Stimulated activated naive CD4-positive, alpha-beta T cell treated with Interleukin-2 at 50 U/mL for 16 hours (primary cell): ENCODE measurements at places on chromosomes 7 and 10.

- no peak for DNase-seq
Observed at GRCh38 chr10:118342638-118343020, 505 bp upstream of the FAM204A start.

DNA sequence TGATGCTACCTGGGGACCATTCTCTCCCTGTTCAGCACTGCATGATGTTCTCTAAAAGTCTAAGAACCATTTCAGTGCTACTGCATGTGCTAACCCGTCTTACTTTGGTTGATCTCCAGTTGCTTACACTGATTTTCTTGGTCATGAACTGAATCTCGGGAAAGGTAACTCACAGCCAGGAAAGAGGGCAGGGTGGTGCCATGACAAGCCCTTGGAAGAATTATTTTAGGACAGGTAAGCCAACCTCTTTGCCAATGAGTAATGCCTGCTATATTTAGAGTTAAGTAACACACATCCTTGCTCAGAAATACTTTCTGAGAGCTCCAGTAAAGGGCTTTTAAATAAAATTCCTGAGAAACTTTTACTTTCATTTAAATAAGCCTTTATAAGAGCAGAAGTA, 126.7 kb downstream of the ARL4A start:
- DNase-seq, result no peak

- DNase-seq, result no peak
Observed at GRCh38 chr7:142334236-142334635, 76.4 kb upstream of the PRSS58 start.

GRCh38 chr7:111985798-111986197, 220.4 kb downstream of the DOCK4 start:
- DNase-seq, result no peak

DNA sequence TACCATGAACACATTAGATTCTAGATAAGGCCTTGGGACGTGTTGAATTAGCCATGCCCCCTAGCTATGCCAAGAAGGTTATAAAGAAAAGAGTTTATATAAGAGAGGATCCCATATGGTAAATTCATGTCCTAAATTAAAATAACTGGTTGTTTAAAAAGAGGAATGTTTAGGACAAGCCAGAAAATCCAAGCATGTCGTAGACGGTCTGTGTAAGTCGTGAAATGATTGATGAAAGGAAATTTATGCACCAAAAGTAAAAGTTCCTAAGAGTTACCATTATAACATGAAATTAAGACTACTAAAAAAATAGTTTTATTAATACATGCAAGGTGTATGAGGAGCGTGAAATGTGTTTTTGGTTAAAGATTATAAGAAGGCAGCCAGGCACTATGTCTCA, 624.9 kb downstream of the ARL4A start:
- no peak for DNase-seq

DNA sequence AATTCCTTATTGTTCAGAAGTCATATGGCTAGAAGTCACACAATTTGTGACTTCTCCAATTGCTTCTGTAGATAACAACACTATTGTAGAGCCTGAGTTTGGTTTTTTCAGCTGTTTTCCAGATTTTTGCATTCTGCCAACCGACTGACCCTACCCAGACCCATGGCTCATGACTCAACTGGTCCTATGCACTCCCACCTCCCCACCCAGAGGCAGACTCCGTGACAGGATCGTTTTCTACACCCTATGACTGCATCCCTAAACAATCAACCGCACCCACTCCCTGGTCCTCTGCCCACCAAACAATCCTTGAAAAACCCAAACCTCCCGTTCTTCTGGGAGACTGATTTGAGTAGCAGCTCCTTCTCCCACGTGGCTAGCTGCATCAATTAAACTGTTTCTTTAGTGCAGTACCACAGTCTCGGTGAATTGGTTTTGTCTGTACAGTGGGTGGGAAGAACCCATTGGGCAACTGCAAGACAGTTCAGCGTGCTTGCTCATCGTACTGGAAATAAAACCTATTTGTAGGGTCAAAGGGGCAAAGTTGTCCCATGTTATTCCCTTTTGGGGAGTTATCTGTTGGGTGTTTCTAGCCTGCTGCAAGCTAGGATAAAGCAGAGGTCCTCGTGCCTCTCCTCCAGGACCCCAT, 150.3 kb upstream of the FAM20C start:
- no peak for DNase-seq
